ENCODE measurements at places on chromosomes 2 and 18. TPM values are rescaled to one million over a fixed set of nuclear protein-coding genes. Genes with fewer than 3 reads are reported as not detected.

DNA sequence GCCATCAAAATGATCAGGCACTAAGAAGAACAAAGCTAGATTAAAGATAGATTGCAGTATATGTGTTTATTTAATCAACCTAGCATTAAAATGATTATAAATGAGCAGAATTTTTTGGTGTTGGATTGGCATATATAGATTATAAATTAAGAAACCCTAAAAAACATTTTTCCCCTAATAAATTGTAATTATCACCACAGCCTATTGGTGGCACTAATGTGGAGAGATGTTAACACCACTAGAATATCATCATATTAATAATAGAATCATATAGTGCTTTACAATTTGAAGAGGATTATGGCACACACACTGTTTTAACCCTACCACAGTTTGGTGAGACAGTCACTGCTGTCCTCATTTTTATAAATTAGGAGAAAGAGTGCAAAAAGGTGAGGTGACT, 112.4 kb upstream of the RND3 start:
- no peak for DNase-seq

DNA sequence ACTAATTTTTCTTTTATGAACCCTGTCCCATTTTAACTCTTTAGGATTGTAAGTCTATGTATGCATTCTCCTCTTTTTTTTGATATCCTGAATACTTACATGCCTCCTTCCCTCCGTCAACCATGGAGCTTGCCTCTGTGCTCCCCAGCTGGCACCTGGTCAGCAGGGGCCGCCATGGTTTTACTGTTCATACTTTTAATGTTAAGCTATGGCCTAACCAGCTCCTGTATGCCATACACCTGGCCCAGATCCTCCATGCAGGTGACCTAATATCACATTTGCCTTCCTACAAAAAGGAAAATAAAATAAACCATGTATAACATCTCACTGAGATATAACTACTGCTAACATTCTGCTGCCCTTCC, 283.1 kb upstream of the TRIB2 start:
- no peak for DNase-seq

DNA sequence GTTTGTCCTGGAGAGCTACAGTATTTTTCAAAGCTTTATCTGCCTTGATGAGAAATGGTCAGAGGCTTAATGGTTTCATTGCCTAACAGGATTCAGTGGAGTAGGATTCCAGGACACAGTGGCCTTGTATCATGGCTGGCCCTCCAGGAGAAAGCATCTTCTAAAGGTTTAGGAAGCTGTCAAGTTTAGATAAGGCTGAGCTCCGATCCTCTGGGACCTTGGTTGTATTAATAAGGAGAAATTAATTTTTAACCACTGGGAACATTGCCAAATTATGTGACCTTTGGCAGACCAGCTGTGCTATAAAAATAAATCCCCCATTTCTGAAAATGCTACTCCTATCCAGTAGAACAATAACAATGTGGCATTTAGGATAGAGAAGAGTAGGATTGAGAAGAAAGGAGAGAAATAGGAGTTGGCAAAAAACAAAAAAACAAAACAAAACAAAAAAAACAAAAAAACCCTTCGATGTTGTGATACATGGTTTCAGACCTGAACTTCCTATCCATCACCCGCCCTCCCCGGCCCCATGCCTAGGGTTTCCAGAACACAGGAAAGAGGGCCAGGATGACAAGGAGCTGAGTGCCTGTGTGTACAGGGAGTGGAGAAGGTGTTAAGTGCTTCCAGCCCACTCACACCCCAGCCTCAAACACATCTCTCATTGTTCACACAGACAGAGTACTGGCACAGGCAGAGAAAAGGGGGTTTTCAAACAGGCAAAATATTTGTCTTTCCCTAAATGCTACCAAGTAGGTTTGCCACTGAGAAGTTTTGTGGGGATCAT, 6.3 kb downstream of the NRP2 start:
- no peak for DNase-seq

The TRIM43 gene
- total RNA-seq, result not detected

The TSPYL6 gene
- total RNA-seq, result not detected
